ENCODE measurements at places on chromosomes 3 and 15.

DNA sequence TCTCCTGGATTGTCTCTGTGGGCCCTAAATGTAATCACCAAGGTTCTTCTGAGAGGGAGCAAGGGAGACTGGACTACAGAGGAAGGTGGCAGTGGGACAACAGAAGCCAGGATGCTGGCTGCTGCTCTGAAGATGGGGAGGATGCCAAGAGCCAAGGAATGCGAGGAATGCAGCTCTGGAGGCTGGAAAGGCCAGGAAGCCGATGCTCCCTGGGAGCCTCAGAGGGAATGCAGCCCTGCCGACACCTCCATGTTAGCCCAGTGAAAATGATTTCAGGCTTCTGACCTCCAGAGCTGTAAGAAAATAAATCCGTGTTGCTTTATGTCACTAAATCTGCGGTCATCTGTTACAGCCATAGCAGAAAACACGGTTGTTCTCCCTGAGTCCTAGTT lies 44.1 kb downstream of the UMPS start:
- DNase-seq, result no peak

- DNase-seq, result no peak
These were observed 25.0 kb downstream of the RNU5B-1 start for GRCh38 chr15:65329288-65329983.

DNA sequence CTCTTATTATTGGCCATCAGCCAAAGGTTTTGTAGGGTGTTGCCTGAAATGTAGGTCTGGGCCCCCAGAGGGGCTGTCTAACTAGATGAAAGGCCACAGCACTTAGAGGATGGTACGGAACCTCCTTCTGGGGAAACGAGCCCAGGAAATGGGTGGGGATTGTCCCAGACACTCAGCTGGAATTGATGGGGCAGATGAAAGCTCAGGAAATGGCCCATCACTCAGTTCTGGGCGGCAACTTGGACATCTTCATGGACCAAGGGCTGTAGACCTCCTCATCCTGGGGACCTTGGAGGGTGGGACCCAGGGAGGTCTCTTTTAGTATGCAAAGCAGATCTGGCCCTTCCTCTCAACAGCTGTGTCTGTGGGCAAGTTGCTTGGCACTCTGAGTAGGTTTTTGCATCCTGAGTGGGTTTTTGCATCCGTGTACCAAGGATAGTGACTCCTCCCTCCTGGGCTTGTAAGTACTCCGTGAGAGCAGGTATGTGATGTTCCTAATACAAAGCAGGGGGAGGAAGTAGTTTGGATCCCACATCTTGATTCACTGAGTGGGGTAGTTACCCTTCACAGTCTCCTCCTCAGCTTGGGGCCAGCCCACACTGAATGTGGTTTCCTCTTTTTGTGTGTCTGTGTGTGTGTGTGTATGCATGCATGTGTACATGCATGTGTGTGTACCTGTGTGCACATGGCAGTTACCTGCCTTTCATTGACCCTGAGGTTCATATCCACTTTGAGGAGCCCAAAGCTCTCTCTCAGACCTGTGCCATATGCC lies 292.0 kb downstream of the RPLP1 start:
- no peak for DNase-seq

DNA sequence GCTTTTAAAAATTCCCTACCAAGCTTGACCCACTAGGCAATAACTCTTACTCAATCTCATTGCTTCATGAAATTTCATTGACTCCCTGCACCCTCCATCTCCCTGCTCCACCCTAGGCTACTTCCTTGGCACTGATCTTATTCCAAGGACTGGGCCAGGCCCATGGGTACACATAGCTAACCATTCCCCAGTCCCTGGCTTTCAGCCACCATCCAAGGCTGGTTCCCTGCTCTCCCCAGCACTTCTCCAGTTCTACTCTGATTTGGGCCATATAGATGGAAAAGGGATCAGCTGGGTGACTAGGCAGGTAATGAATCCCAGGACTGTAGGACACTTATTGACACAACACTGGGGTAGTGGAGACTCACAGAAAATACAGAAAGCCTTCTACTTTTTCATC lies 88.1 kb upstream of the NEO1 start:
- DNase-seq, result no peak

DNA sequence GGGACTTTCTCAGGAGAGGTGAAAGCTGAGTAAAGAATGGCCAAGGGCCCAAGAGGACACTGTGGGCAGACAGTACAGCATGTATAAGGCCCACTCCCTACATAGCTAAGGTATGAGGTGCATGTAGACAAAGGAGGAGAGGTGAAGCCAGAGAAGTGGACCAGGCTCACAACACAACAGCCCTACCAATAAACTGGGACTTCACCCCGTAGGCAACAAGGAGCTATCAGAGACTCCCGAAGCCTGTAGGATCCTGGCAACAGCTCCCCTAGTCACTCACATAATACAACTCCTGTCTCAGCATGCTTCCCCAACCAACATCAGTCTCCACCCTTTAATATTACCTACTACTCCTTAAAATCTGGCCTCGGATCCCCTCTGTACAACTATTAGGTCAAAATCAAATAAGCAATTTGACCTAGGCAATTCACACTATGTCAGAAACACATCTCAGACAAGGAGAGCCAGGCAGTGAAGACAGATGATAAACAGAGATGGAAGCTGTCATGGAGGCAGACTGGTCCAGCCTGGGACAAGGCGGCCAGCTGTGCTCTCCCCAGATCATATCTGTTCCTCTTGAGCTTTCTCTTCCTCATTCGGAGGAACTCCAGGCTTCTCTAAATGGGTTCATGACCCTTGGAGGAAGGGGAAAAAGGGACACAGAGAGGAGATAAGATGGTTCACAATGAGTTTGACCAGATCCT lies 1.4 kb downstream of the XXYLT1 start:
- no peak for DNase-seq

DNA sequence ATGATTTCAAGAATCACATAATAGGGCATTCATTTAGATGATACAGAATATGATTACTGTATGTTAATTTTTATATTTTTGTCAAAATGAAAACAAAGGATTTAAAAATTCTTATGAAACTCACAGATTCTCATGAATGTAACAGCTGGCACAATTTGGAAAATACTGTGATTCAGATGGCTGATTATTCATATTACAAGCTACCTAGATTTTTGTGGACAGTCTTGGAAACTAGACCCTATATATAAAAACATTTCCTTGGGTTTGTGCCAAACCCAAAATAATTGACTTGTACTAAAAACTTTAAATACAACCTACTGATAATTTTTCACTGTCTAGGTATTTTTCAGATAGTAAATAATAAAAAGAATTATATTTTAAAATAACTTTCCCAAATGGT lies 26.2 kb downstream of the ZBED2 start:
- no peak for DNase-seq

- no peak for DNase-seq
These were observed 98.3 kb upstream of the SELENOK start for GRCh38 chr3:53989946-53990345.

DNA sequence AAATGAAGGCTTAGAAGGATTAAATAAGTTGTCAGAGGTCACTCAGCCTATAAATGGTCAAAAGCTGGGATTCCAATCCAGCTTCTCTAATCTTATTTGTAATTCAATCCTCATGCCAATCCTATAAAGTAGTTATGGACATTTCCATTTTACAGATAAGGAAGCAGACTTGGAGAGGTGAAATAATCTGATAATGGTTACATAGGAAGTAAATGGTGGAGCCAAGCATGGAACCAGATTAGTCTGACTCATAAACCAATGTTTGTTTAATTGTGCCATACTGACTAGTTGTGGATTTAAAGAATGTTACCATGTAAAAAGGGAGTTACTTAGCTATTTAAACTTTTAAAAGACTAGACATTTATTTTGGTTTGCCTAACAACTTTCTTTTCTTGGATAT lies 59.7 kb downstream of the KCNAB1 start:
- no peak for DNase-seq

GRCh38 chr3:13653631-13654279 lies 104.8 kb downstream of the FBLN2 start:
- DNase-seq, result no peak
